T-helper 17 cell (primary cell): ENCODE measurements at places on chromosomes 5 and 9. TPM values are rescaled to one million over a fixed set of nuclear protein-coding genes. Genes with fewer than 3 reads are reported as not detected.
A peak's percentile ranks its signal among the peaks of the same experiment; 100 is the strongest.

DNA sequence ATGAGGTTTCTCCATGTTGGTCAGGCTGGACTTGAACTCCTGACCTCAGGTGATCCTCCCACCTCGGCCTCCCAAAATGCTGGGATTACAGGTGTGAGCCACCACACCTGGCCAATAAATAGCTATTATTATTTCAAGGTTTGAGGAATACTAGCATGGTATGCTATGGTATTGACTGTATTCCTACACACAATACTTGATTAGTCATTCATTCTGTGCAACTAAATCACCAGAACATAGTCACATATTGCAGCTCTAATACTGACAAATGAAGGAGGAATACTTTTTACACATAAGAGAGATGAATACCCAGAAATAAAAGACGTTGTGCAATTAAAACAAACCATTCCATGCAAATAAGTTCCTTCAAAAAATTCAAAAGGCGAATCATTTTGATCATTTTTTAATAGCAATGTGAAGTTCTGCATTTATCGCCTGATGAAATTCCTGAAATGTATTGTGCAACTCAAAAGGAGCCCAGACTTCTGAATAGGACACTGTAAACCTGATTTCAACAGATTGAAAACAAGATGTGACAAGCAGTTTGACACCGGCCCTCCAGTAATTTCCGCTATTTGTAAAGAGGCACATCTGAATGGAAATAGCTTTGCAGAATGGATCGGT, 687.4 kb upstream of the SEMA6A start:
- DNase-seq, result no peak
- no peak overlapping the region for H3K27ac ChIP-seq
- no peak overlapping the region for H3K4me3 ChIP-seq
- H3K27me3 ChIP-seq, result no peaks in the 10 kb centered on the region

DNA sequence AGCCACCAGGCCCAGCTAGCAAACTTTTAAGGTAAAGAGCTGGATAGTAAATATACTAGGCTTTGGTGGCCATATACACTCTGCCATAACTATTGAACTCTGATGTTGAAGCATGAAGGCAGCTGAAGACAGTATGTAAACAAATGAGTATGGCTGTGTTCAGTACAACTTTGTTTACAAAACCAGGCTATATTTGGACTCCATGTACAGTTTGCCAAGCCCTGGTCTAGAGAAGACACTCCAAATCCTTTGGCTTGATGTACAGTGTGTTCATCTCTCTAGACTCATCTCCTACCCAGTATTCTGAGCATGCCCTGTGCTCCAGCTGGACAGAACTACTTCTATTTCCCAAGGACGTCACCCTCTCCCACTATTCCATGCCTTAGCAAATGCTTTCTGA, 54.3 kb upstream of the MEGF10 start:
- H3K27ac ChIP-seq, result no peak overlapping the region
- DNase-seq, result no peak
- H3K4me3 ChIP-seq, result no peak overlapping the region
- peaks cover 14% of the 10 kb centered on the region for H3K36me3 ChIP-seq
- peaks cover under 1% of the 10 kb centered on the region for H3K4me1 ChIP-seq
- H3K27me3 ChIP-seq, result peaks cover 3% of the 10 kb centered on the region

- H3K36me3 ChIP-seq, result peaks cover 14% of the 10 kb centered on the region
- H3K4me3 ChIP-seq, result no peak overlapping the region
- no peaks in the 10 kb centered on the region for H3K27me3 ChIP-seq
- peak; percentile 42 for DNase-seq
These were observed 54.7 kb upstream of the SUSD3 start for GRCh38 chr9:93003552-93004407.

Gene NDOR1
- 30.7 TPM for total RNA-seq

Gene TAS2R1
- not detected for total RNA-seq
